B cell (primary cell): ENCODE measurements at places on chromosomes 16 and 17.

DNA sequence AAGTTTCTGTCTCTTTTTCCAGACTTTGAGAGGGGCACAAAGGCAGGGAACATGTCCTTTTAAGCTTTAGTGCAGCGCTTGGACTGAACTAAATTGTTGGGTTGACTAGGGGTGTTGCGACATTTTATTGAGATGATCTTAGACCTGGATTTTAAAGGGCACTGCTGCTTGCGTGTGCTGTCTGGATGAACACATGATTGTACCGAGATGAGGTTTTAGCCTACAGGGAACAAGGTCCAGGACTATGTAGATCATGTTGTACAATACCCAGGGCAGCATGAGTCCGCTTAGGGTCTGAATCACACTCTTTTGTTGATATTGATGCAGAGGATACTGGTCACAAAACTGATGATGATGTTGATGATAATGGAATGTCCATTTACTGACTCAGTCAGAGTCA, 5.2 kb upstream of the RGS9 start:
- DNase-seq: no peak

- no peak for DNase-seq
Measured at GRCh38 chr16:9042533-9042932, 48.9 kb upstream of the HAPSTR1 start.

- DNase-seq: no peak
Measured at GRCh38 chr17:13405807-13406206, 195.9 kb downstream of the HS3ST3A1 start.

GRCh38 chr16:30870904-30871303, 23.0 kb downstream of the BCL7C start:
- DNase-seq: no peak

GRCh38 chr16:85757341-85757822, 6.5 kb upstream of the C16orf74 start:
- DNase-seq: peak; percentile 78

- no peak for DNase-seq
Measured at GRCh38 chr16:18948372-18949020, 22.3 kb upstream of the SMG1 start.

DNA sequence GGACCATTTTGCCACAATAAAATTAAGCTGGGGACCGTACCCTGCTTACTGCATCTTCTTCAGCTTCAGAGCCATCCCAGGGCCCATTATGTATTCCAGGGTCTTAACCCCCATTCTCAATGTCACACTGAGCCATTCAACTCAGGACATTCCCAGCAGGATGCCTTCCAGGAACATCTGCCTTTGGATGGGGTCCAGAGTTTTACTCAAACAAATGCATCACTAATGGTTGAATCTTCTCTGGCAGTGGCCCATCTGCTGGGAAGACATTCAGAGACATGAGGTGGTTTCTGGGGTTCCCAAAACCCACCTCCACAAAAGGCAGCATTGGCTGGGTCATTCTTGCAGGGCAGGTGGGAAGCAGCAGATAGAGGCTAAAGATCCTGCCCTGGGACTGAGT, 3.4 kb upstream of the SEC14L5 start:
- DNase-seq: no peak

GRCh38 chr16:27316038-27316680, 2.4 kb downstream of the IL4R start:
- no peak for DNase-seq

DNA sequence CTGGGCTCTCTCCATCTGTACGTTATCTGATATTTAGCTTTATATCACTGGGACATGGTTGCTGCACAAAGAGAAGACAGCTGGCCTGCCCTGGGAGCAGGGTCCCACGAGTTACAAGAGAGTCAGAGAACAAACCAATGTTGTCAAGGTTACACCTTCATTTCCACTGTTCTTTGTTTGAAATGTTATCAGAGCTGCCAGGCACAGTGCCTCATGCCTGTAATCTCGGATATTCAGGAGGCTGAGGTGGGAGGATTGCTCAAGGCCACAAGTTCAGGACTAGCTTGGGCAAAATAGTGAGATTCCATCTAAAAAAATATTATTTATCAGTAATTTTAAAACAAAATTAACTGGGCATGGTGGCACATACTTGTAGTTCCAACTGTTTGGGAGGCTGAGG, 34.6 kb downstream of the ATP6V0A1 start:
- DNase-seq: no peak

GRCh38 chr17:83062011-83062817, 17.2 kb upstream of the METRNL start:
- DNase-seq: no peak

- DNase-seq: no peak
Measured at GRCh38 chr17:51595826-51596398, 335.6 kb downstream of the UTP18 start.
